ENCODE measurements at places on chromosomes 13 and 19.
A peak's percentile ranks its signal among the peaks of the same experiment; 100 is the strongest.

DNA sequence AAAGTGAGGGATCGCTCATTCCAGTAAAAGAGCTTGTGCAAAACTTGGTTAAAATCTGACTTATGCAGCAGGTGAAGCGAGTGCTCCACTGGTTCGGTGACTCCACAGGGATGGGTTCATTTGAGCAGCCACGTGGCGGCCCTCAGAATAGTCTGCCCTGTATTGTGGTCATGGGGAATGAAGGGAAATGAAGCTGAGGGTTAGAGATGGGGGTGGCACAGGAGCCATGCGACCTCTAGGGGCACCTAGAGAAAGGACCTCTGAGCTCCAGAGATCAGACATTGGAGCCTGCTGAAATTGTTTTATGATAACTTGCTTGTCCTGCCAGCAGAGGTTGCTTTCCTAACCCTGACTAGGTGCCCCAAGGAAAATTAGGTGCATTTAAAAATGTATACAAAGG, 26.6 kb downstream of the CBY2 start:
- DNase-seq: no peak

DNA sequence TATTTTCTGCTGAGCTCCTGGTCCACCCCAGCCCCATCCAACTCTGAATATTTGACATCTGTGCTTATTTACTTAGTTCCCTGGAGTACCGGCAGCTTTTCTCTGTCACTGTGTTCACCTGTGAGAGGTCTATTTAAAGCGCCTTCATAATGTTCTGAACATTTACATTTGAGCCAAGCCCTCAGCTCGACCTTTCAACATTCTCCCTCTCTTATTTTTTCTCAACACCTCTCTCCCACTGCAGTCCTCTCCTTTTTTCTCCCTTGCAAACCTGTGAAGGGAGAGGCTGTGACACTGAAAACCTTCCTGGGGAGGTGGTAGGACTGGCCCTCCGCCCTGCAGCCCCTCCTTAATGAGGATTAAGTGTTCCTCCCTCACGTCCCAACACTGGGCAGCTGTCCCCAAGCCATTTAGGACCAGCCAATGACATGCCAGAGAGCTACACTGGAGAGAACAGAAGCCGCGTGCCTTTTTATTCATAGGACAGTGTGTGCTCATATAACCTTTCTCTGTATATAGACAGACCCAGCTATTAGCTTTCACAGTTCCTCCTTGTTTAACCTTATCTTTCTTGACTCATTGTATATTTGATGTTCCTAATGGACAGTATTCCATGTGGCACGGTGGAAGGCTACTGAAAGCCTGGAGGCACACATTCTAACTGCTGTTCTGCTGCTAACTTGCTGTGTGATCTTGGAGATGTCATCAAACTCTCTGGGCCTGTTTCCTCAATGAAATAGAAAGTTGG, 134.8 kb downstream of the NUFIP1 start:
- no peak for DNase-seq

DNA sequence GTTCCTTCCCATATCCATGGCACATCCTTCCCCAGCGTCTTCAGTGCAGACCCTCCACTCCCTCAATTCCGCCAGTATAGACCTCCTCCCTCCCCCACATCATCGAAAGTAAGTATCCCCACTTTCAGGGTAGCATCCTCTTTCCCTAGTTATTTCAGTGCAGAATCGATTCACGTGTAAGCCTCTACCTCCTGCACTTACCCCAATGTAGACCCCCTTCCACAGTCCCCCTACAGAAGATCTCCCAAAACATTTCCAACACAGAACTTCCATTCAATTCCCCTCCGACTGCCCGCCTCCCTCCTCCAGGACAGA, 664 bp downstream of the IRF3 start:
- DNase-seq: no peak

- no peak for DNase-seq
Observed at GRCh38 chr13:20848944-20849343, 53.6 kb downstream of the XPO4 start.

- DNase-seq: no peak
Observed at GRCh38 chr13:101309014-101309619, 107.2 kb downstream of the NALCN start.

- DNase-seq: no peak
Observed at GRCh38 chr13:82772816-82773215, 1109.5 kb downstream of the SLITRK1 start.

DNA sequence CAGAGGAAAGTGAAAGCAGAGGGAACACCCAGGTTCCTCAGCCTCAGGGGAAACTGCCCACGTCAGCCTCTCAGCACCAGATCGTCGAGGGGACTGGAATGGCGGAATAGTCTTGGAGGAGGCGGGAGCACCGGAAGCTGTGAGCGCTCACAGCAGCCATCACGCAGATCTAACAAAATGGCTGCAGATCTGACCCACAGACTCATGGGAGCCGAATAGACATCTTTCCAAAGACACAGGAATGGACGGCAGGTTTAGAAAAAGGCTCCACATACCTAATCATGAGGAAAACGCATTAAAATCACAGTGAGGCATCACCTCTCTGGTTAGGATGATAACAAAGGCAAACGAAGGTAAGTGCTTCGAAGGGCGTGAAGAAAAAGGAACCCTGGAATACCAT, 11.8 kb upstream of the LILRA2 start:
- no peak for DNase-seq

- peak; percentile 77 for DNase-seq
Observed at GRCh38 chr19:38361633-38362075, 12.7 kb upstream of the PSMD8 start.

DNA sequence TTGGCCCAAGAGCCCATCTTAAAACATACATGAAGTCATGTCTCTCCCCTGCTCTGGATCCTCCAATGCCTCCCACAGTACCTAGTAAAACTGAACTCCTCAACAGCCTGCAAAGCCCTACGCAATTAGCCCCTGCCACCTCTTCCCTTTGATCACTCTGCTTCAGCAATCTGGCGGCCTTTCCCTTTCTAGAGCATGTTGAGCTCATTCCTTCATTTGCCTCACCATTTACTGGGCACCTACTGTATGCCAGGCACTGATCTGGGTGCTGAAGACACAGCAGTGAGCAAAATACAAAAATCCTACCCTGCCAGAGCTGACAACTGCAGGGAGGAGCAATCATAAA, 2.9 kb downstream of the KEAP1 start:
- no peak for DNase-seq

GRCh38 chr19:29162694-29163093, 50.3 kb downstream of the UQCRFS1 start:
- no peak for DNase-seq

- no peak for DNase-seq
Observed at GRCh38 chr19:16232568-16232967, 34.9 kb downstream of the AP1M1 start.

GRCh38 chr13:19587635-19588300, 26.4 kb upstream of the TPTE2 start:
- DNase-seq: no peak

GRCh38 chr19:33780746-33781145, 15.9 kb upstream of the KCTD15 start:
- DNase-seq: no peak

GRCh38 chr19:19748249-19748938, 15.5 kb upstream of the ZNF14 start:
- no peak for DNase-seq

DNA sequence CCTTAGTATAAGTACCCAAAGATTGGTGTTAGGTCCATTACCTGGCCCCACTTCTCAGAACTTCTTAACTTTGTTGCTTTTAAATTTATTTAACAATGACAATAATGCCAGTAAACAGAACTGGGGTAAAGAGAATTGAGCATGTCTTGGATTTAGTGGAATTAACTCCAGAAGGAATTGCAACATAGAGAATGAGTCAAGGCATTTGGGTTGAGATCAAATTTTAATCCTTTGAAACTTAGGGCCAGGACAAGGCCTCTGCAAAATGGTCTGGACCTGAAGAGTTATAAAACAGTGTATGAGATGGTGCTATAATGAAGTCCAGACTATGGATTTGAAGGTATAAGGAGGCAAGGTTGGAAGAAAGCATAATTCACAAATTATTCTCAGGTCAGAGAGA, 1030.4 kb downstream of the SLITRK5 start:
- no peak for DNase-seq

DNA sequence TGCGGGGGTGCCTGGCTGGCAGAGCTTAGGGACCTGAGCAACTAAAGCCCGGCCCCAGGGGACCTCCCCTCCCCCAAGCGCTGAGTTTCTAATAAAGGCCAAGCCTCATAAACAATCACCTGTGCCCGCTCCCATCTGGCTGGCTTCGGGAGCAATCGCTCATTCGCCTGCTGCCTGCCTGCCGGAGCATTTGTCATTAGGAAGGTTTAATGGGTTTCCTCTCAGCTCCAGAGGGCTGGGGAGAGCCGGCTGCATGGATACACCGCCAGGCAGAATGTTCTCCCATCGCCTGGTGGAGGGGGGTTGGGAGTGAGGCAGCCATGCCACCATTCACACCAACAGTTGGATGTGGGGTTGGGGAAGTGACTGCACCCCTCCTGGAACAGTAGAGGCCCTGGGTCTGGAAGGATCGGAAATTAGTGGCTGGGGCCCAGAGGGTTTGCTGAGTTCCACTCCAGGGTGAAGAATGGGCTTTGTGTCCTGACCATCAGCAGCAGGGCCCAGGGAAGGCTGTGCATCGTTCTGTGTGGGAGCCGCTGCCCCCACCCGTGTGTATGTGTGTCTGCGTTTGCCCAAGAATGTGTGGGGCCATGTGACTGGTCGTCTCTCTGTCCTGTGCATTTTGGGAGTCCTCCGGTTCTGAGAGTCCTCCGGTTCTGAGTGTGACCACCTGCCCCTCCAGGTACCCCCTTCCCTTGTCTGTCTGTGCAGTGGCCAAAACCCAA, 15.3 kb downstream of the PIN1 start:
- DNase-seq: no peak

DNA sequence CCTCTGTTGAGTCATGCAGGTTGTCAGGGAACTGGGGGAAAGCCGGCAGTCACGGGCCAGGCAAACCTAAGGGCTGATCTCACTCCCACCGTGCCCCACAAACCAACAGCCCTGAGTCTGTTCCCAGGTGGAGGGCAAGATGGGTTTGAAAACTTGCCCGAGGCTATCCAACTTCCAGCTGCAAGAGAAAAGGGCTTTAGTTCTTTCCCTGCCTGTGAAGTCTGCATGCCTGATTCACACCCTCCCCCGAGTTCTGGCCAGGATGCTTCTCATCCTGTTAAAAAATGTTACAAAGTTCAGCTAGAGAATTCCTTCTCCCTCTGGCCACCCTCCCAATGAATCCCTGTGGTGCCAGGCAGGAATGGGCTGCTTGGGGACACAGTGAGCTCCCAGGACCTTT, 33.1 kb downstream of the MYO16 start:
- DNase-seq: no peak

DNA sequence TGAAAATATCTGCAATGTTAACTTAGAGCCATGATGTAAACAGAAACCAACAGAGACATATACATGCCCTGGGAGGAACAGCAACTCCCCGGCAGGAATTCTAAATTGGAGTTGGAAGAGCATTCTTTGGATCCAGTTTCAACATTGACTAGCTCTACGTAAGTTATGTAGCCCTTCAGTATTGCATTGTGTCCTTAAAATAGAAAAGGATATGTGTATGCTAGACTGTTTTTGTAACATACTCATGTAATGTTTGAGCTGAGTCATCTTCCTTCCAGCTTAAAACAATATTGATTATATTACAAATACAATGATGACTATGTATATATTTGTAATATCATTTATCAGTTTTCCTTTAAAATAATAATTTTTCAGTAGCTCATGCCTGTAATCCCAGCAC, 1422.2 kb upstream of the PCDH20 start:
- no peak for DNase-seq

DNA sequence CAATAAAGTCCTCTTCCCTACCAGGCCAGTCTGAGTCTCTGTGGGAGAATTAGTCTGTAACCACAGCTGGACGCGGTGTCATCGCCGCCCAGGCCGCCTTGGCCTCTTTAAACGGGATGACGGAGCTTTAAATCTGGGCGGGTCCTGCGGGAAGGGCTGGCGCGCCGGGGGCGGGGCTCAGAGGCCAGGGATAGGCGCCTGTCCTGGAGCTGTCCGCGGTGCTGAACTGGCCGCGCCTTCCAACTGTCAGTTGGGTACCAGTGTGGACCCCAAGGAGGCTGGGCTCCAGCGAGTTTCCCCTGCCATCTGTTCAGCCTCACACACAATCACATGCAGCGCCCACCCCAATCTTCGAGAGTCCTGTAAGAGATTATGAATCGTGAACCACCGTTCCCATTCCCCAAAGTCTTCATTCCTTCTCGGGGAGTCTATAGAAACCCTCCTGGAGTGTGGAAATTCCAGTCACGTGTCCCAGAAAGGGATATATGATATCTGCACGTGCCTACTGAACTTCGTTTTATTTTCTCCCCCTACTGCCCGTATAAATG, 11.5 kb downstream of the APLP1 start:
- DNase-seq: peak; percentile 80

- no peak for DNase-seq
Observed at GRCh38 chr13:25468325-25469168, 96.8 kb downstream of the ATP8A2 start.

DNA sequence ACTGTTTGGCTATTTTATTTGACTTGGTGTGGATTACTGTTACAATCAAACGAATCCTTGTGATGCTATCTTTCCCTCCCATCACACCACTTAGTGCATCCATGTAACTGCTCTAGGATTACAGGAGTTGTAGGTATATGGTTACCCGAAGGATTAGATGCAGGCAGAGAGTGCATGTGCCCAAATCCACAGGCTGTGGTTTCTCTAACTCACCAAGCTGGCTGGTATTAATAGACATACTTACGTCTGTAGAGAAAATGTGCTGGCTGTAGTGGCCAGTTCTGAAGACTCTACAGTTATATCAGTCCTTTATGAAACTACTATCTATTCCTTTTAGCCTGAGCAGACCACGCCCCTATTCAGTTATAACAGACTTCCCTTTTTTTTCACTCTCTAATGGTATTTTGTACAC, 1.1 kb upstream of the HMGB1 start:
- DNase-seq: no peak

- DNase-seq: no peak
Observed at GRCh38 chr13:38900188-38900587, 90.4 kb downstream of the STOML3 start.

GRCh38 chr13:29994911-29995595, 144.6 kb upstream of the UBL3 start:
- no peak for DNase-seq

GRCh38 chr19:50555450-50556281, 12.6 kb downstream of the LRRC4B start:
- DNase-seq: no peak

DNA sequence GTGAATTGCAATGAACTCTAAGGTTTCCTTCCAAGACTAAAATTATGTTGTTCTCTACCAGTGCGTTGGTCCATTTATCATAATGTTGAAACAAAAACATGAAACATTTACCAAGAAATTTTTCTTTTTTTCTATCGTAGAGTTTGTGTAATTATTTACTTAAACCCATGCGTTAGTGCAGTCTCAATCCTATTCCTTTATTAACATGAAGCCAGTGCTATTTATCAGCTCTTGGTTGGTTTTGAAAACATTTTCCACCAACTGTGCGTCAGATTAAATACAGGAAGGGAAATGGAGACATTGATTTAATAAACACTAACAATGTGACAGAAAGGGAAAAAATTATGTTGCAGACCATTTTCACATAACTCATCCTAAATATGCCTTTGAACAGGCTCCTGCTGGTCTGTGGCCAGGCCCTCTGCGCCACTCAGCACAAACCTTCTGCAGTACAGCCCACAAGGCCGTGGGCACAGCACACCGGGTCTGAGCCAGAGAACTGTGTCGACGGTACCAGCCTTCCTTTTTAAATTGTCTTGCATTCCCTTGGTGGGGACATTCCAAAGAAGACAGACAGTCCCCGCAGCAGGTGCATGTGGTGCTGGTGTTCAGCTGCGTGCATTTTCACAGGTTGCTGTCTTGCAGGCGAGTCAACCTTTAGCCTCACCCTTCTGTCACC, 135.8 kb downstream of the SHISA2 start:
- no peak for DNase-seq
